Muscle of leg (tissue), 16 donors: ENCODE measurements at places on chromosomes 2 and 18. TPM values are rescaled to one million over a fixed set of nuclear protein-coding genes. Genes with fewer than 3 reads are reported as not detected.

DNA sequence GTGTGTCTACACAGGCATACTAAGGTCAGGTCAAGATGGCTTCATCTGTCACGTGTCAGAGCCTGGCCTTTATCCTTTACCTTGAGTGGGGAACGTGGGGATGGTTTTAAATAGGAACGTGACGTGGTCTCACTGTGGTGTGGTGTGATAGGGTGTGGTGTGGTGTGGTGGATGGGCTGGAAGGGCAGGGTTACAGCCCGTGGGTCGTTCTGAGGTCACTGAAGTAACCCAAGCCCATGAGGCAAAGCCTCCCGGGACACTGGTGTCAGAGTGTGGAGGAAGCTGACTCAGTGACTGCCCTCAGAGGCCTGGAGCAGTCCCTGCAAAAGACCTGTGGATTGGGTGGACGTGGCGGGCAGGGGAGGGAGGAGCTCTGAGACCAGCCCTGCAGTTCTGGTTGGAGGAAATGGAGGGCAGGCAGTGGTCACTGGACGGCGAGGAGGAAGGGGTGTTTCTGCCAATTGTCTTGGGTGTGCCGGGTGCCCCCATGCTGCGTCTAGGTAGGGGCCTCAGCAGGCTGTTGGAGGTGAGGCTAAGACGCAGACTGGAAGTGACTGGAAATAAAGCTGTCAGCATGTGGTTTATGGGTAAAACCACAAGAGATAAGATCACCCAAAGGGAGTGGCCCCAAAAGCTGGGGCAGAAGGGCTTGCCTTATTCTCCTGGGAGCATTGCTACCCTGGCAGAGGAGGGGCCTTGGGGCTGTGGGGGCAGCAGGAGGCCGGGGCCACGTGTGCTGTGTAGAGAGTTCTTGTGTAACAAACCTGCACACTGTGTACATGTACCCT lies 84.8 kb downstream of the SH3RF3 start:
- no peak for DNase-seq
- H3K27ac ChIP-seq: no peak overlapping the region
- H3K4me1 ChIP-seq: peaks cover 17% of the 10 kb centered on the region
- H3K4me3 ChIP-seq: no peak overlapping the region
- H3K27me3 ChIP-seq: peaks cover 19% of the 10 kb centered on the region

The SCTR gene
- total RNA-seq: not detected

The CHRNG gene
- total RNA-seq: 77.7 TPM

GRCh38 chr2:25311865-25312575 lies 29.7 kb downstream of the DNMT3A start:
- no peak overlapping the region for H3K4me3 ChIP-seq
- H3K27ac ChIP-seq: peak overlapping the region; percentile 83
- H3K4me1 ChIP-seq: peaks cover 72% of the 10 kb centered on the region
- H3K27me3 ChIP-seq: no peaks in the 10 kb centered on the region

DNA sequence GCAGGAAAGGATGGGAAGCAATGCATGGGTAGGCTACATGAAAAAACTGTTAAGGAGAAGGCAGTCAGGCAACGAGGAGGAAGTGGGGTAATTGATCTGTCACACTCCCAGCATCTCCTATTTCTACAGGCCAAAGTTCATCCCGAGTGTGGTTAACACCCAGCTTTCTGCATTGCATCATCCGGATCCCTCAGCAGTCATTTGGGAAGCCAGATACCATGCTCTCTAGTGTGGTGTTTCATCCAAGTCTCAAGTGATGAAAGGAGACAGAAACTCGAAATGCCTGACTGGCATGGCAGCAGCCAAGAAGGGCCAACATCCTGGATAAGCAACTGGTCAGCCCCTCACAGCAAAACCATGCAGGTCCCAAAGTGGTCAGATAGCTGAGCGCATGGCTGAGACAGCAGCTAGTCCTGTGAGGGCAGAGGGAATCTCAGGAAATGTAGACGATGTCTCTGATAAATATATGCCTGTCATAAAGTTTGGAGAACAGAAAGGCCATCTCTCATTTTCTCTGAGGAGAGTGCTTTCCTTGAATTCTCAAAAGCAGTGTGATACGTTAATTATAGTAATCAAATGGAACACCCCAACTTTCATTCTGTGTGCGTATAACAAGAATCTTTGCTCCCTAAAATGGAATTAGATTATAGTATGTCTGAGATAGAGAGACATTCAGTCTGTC lies 24.8 kb upstream of the HNRNPA3 start:
- H3K36me3 ChIP-seq: no peaks in the 10 kb centered on the region
- DNase-seq: no peak
- H3K27ac ChIP-seq: no peak overlapping the region
- H3K4me3 ChIP-seq: no peak overlapping the region
- H3K27me3 ChIP-seq: no peaks in the 10 kb centered on the region
- H3K4me1 ChIP-seq: no peaks in the 10 kb centered on the region

The UGT1A5 gene
- not detected for total RNA-seq

- H3K4me3 ChIP-seq: no peak overlapping the region
- H3K27me3 ChIP-seq: no peaks in the 10 kb centered on the region
- peaks cover 31% of the 10 kb centered on the region for H3K4me1 ChIP-seq
- peak overlapping the region; percentile 80 for H3K27ac ChIP-seq
- DNase-seq: peak; percentile 91
Observed at GRCh38 chr2:46521215-46521683, 41.9 kb downstream of the TMEM247 start.

- no peak overlapping the region for H3K4me3 ChIP-seq
- no peaks in the 10 kb centered on the region for H3K27me3 ChIP-seq
- H3K27ac ChIP-seq: no peak overlapping the region
- no peak for DNase-seq
- H3K36me3 ChIP-seq: no peaks in the 10 kb centered on the region
Observed at GRCh38 chr2:80510716-80511115, 206.2 kb upstream of the LRRTM1 start.

- H3K4me1 ChIP-seq: peaks cover 5% of the 10 kb centered on the region
- peak; percentile 85 for DNase-seq
- peak within 1 kb of the TSS; percentile 84 for H3K27ac ChIP-seq
- peaks cover 13% of the 10 kb centered on the region for H3K36me3 ChIP-seq
- peak within 1 kb of the TSS; percentile 90 for H3K4me3 ChIP-seq
Observed at GRCh38 chr2:100416935-100417710, at the start of gene CHST10. Gene CHST10 (minus strand): TSS chr2:100417668. CDS start chr2:100406675, 10,993 bp downstream.

The RAB6C gene
- 0.09 TPM for total RNA-seq

The ARHGEF4 gene
- total RNA-seq: 9.6 TPM

DNA sequence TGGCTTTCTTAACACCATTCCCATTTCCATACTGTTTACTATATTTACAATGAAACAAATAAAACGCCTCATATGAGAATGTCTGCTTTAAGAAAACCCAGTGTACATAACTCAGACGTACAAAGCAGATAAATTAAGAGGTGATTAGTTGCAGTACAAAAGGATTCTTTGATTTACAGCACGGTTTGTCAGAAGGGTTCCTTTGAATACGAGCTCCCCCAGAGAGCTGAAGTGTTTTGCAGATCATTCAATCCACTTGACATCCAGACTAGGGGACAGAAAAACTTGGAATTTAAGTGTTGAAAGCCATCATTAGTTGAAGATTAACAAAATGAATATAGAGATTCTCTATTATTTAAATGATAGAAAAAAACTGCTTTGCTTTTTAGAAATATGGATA lies 72.5 kb downstream of the RAPGEF4 start:
- no peak overlapping the region for H3K27ac ChIP-seq
- H3K4me1 ChIP-seq: no peaks in the 10 kb centered on the region
- H3K4me3 ChIP-seq: no peak overlapping the region

- peak; percentile 1 for DNase-seq
- no peak overlapping the region for H3K27ac ChIP-seq
- H3K4me3 ChIP-seq: no peak overlapping the region
- H3K27me3 ChIP-seq: no peaks in the 10 kb centered on the region
- no peaks in the 10 kb centered on the region for H3K4me1 ChIP-seq
- no peaks in the 10 kb centered on the region for H3K36me3 ChIP-seq
Observed at GRCh38 chr2:116717832-116718231, 1096.7 kb upstream of the DDX18 start.

The CRACDL gene
- total RNA-seq: 1.6 TPM

- H3K36me3 ChIP-seq: no peaks in the 10 kb centered on the region
- DNase-seq: peak; percentile 73
- H3K4me1 ChIP-seq: no peaks in the 10 kb centered on the region
- H3K27ac ChIP-seq: no peak overlapping the region
Observed at GRCh38 chr2:142989273-142990204, 112.1 kb downstream of the KYNU start.

- peaks cover 9% of the 10 kb centered on the region for H3K4me1 ChIP-seq
- H3K27ac ChIP-seq: peak overlapping the region; percentile 100
- no peaks in the 10 kb centered on the region for H3K36me3 ChIP-seq
- H3K4me3 ChIP-seq: peak overlapping the region; percentile 61
- no peaks in the 10 kb centered on the region for H3K27me3 ChIP-seq
- DNase-seq: peak; percentile 94
Observed at GRCh38 chr18:3447068-3447894, 2.7 kb upstream of the TGIF1 start.
